ENCODE measurements at places on chromosomes 6 and 20. TPM values are rescaled to one million over a fixed set of nuclear protein-coding genes. Genes with fewer than 3 reads are reported as not detected.

DNA sequence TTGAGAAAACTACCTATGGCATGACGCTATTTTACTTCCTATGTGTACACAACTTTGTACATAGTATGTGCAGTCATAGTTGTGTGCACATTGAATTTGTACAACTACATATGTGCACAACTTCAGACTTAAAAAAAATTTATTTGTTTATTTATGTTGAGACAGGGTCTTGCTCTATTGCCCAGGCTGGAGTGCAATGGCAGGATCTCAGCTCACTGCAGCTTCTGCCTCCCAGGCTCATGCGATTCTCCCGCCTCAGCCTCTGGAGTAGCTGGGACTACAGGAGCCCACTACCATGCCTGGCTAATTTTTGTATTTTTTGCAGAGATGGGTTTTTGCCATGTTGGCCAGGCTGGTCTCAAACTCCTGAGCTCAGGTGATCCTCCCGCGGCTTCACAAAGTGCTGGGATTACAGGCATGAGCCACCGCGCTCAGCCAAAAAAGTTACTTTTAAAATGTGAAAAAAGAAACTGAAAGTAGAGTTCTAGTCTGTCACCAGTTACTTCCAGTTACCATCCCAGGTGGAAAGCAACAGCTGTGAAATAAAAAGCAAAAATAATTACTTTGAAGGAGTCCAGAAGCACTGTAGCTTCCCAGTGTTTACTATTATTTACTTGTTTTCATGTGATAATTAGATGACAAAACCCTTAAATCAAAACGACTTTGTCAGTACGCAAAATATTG, 1.7 kb upstream of the ZKSCAN8 start:
- DNase-seq: no peak

DNA sequence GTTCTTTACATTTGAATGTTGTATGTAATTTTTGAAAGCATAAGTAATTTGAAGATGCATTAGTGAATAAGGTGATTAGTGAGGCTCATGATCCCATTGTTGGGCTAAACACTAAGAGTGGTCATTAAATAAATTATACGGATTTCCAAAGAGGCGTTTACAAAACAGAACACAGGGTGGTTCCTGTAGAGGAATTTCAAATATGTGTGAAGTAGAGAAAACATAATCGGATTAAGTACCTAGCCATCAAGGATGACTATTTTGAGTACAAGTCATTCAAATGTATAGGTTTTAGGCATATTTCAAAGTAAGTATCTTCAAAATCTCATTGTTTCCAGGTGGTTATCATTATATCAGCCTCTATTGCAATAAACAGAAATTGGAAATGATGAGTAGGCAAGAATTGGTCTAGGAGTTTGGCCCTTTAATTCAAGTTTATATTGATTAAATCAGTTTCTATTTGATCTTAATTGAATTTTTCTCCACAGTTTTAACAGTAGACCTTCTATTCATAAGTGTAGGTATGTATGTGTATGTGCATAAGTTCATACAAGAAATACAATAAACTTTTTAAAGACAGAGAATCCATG, 94.8 kb downstream of the MYLK4 start:
- no peak for DNase-seq

Gene TBXT
- not detected for polyA plus RNA-seq

DNA sequence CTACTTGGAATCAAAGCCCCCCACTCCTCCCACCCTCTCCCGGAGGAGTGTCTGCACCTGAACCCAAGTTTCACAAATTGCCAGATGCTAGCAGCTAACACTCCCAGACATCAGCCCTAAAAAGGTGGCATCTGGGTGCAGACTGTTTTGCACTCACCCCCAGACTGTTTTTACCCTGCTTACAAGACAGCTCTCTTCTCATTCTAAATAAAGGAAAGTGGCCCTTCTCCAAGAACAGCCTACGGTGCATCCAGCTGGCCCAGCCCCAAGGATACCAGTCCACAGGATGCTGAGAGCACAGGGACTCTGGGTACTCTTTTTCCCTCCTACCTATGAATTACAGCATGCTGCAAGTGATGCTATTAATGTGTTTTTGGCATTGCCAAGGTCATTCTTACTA, 842.0 kb upstream of the FLRT3 start:
- no peak for DNase-seq

Gene OR2H2
- polyA plus RNA-seq: 0.10 TPM

Gene KHDC1L
- polyA plus RNA-seq: 0.59 TPM

Gene LY6G6C
- 0.63 TPM for polyA plus RNA-seq

DNA sequence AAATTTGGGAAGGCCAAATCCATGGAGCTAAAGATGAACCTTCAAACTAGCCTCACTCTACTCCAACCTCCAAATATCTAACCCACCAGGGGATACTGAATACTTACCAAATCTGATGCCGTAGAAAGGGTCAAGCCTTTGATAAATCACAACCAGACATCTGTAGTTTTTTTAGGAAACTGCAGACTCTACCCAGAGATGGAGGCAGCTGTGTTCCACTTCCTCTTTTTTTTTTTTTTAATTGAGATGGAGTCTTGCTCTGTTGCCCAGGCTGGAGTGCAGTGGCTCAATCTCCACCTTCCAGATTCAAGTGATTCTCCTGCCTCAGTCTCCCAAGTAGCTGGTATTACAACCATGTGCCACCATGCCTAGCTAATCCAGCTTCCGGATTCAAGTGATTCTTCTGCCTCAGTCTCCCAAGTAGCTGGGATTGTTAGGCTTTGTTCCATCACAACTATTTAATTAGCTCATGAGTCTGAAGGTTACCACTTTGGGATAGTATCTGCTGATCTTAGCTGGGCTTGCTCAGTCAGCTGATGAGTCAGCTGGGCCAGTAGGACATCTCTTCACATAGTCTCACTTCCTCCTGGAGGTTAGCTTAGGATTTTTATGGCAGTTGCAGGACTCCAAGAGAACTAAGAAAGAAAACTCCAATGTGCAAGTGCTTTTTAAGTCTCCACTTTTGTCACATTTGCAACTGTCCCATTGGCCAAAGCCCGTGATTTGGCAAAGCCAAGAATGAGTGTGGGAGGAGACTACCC, 13.3 kb downstream of the FRK start:
- DNase-seq: no peak

DNA sequence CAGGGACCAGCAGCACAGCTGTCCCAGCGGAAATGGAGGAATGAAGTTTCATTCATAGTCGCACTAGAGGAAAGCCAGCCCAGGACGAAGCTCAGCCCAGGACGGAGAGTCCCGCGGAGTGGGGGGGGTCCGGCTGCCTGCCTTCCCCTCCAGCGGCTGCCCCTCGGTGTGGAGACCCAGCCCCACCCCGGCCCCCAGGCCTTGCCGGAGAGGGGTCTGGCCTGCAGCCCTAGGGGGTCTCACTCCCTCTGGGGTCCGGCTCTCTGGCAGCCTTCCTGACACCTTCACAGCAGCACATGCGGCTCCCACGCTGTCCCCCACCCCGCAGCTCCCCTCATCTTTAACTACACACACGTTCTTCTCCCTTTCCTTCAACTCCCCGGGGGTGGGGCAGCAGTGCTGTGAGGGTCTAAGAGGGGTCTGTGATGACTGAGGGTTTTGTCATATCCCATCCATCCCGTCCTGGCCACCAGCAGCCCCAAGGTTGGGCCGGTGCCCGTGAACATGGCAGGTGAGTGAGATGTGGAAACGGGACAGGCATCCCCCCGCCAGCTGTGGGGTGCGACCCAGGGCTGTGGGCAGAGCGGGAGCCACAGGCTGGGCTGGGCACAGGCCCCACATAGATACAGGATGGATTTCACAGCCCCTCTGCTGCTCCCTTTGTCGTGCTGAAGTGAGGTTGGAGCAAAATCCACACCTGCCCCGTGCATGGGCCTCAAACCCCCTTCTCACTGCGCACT, 41.8 kb downstream of the DLL1 start:
- no peak for DNase-seq

GRCh38 chr6:11876934-11877433, 98.4 kb upstream of the ADTRP start:
- no peak for DNase-seq

Gene C4B
- polyA plus RNA-seq: 12.5 TPM

Gene POLR1C
- 19.8 TPM for polyA plus RNA-seq

DNA sequence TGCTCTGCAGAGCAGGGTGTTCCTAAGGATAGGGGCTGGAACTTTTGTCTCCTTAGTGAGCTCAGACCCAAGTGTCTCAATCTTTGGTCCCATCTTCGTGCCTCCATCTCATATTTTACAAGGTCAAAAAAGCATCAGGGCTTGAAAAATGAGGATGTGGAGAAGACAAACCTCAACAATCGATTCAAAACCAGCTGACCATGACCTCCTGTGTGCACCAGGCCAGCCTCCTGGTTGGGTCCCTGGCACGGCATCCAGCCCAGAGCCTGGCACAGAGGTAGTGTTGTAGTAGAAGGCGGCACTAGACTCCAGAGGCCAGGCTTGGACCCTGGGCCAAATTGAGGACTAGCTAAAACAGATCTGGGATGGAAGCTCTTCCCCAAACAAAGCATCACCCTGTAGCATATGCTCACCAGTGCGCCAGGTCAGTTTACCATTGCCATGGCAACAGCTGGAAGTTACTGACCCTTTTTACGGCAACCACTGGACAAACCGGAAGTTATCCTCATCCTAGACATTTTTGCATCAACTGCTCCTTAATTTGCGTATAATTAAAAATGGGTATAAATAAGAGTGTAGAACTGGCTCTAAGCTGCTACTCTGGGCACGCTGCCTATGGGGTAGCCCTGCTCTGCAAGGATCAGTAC, 69.3 kb upstream of the BLCAP start:
- no peak for DNase-seq

GRCh38 chr6:124854338-124854922, 107.8 kb upstream of the RNF217 start:
- no peak for DNase-seq

- no peak for DNase-seq
Measured at GRCh38 chr20:42857446-42857845, 332.3 kb downstream of the PTPRT start.

DNA sequence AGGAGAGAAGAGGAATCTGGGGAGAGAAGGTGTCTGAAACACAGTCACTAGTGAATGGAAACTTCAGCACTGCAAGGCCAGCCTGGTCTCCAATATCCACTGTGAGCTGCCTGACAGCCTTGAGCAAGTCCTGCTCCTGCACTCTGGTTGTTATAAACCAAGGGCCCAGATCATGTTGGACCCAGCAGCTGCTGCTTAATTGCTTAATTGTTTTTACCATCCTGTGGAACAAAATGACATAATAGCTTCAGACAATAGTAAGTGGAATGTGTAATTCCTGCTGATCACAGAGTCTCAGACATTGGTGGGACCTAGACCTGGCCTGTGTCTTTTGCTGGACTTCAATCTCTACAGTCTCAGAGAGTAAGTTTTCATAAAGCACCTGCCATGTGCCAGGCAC, 833.7 kb downstream of the TFAP2A start:
- no peak for DNase-seq

Gene LRFN2
- polyA plus RNA-seq: not detected

Gene HEBP2
- polyA plus RNA-seq: 50.4 TPM

Gene FOXA2
- polyA plus RNA-seq: not detected

- DNase-seq: no peak
Measured at GRCh38 chr20:11429889-11430519, 487.7 kb upstream of the BTBD3 start.

- DNase-seq: no peak
Measured at GRCh38 chr20:1888796-1889463, 6.3 kb upstream of the SIRPA start.

Gene ENPP5
- polyA plus RNA-seq: 3.2 TPM

GRCh38 chr6:131629651-131630050, 1.6 kb upstream of the MED23 start:
- no peak for DNase-seq

DNA sequence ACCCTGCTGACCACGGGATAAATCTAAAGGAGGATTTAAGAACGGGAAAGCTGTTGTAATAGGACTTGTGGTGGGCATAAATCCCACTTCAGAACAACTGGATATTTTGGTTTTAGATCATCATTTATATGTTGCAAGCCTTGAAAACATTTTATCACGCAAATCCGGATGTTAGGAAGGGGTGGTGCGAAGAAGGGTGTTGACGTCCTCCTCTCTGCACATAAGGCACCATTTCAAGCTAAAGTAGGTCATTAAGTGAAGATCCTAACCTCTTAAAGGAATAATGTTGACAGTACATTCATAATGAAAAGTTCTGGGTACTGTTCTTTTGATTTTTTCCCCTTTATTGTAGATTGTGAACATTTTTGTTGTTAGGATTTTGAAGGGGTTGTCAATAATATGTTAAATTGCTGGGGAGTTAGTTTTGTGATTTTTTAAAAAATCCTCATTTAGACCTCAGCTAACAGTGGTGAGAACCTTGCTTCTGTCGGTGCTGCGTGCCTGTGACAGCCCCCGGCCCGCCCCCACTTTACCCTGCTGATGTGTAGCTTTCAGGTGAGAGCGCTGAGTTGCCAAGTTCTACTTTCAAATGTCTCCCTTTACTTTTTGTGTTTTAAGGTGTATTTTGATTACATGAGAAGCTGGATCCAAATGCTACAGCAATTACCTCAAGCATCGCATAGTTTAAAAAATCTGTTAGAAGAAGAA, 88.8 kb downstream of the MAP3K4 start:
- DNase-seq: no peak

Gene TREM2
- 0.86 TPM for polyA plus RNA-seq

DNA sequence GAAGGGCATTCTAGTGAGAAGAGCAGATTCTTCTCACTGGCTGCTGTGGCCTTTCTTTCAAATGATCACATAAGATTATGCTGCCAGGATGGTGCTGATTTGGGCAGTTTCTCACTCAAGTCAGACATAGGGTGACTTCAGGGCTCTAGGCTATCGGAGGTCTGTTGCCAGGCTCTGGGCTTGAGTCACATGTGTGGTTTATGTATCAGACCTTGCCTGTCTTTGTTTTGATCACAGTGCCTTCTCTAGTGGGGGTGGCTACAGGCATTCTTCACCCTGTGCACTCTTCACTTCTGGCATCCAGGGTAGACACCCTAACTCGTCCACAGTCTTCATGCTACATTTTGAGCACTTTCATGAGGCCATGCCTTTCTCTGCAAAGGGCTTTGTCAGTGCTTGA, 823.7 kb upstream of the MAN1A1 start:
- DNase-seq: no peak

DNA sequence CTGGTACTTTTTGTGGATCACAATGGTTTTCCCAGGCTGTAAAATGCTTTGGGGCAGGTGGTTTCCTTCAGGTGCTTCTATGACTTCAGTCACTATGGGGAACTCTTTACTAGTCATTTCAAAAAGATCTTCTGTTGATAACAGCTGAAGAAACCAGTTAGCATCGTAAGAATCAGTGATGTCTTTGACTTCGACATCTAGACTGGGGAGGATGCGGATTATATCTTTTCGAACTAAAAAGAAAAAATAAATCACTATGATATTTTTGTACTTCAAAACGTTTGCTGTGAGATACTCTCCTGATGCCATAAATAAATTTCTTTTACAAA, 87.2 kb downstream of the THEMIS start:
- no peak for DNase-seq

Gene SENP6
- 100 TPM for polyA plus RNA-seq

Data from muscle of back (tissue), 13 donors.